CD4-positive, alpha-beta memory T cell (primary cell): ENCODE measurements at places on chromosomes 7 and 10.

DNA sequence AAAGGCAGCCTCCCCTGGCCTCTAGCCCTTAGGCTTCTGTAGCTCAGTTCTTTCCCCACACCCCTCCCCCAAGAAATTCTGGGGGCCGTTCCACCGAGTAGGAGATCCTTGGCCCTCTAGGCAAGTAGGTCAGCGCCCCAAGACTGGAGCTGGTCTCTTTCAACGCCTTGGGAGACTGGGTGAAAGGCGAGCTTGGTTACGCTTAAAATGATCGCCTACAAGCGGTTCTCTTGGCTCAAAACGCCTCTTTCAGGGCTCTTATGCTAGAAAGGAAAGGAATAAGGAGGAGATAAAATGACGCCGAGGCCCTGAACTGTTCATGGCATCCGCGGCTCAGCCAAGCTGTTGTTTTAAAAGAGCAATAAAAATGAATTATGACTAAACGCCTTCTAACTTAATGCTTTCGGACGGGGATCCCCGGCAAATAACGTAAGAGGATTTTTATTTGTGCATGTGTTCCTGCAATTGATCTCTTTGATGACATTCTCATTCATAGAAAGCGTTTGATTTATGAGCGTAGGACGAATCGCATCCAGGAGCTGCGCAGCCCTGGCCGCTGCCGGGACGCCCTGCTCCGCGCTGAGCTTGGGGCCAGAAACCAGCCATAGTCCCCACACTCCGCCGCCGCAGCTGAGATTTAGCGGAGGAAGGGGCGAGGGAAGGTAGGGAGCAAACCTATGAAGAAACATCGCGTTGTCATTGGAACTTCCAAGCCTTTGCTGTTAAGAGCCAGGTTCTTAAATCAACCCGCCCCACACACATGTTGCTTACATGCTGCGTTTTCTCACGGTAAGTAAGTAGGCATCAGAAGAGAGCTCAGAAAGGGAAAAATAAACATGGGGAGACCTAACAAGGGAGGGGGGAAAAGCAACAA, 3.0 kb upstream of the HOXA1 start:
- no peak for DNase-seq

DNA sequence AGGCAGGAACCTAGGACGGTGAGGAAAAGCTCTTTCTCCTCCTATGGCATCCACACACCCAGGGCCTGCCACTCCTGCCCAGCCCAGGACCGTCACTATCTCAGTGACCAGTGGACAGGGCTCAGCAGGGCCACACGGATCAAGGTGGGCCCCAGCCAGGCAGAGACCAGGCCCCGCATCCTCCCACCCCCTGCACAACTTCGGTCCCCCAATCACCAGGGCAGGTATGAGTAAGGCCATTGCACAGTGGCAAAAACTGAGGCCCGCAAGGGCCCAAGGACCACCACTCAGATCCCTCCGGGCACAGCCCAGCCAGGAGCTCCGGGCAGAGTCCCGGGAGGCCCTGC, 30.3 kb downstream of the OAT start:
- DNase-seq, result no peak

DNA sequence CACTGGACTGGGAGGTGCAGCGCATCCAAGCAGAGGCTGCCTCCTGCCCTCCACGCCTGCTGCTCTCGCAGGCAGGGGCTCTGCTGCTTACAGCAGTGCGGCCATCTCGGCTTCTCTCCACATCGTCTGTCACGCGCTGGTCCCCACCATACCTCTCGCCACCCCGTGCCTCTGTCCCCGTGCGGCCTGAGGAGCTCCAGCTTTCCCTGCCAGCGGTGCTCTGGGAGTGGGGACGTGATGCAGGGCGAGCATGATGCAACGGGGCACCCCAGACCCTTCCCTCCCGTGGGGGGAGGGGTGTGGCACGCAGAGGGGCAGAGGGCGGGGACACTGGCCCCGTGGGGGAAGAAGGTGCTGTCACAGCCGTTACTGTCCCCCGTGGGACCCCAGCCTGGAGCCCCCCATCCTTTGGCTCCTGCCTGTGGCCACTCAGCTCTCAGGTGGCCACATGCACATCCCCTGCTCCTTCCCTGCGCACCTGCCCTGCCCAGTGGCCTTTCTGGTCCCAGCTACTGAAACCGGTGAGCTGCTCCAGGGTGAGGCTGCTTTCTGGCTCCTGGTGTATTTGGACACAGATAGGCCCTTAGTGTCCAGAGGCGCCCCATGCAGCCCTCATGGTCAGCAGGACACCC, 9.0 kb downstream of the GET4 start:
- DNase-seq, result no peak

GRCh38 chr10:103872137-103872931, 17.0 kb upstream of the SH3PXD2A start:
- DNase-seq, result no peak

DNA sequence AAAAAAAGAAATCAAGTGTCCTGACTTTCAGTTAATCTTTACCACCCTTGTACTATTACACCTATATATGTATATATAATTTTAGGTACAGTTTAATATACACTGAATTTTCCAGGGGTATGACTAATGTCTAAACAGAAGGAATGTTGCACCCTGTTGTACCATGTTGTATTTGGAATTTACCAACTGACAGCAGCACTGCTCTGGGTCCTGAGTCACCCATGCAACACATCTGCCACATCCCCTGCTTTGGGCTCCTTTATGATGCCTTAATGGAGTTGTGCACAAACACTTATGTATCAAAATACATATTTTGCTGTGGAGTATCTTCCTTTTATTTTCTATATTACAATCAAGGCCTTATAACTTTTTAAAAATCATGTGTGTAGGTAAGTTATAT, 21.2 kb downstream of the YAE1 start:
- DNase-seq, result no peak

DNA sequence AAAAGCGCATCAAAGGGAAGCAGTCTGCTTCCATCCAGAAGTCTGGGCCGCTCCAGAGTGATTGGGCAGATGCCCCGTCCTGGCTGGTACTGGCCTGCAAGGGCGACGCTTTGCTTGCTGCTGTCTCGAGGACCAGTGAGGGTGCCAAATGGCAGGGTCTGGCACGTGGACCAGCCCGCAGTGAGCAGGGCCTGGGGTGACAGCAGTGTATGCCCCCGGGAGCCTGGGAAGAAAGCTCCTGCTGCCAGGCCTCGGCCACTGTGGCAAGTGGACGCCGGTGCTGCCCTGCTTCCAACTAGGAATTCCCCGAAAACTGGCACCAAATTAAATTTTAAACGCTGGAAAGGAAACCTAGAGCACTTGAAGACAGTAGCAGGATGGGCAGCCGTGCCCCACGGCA, 357.0 kb upstream of the MKI67 start:
- DNase-seq, result no peak

GRCh38 chr7:110677405-110677804, 413.5 kb upstream of the LRRN3 start:
- no peak for DNase-seq

DNA sequence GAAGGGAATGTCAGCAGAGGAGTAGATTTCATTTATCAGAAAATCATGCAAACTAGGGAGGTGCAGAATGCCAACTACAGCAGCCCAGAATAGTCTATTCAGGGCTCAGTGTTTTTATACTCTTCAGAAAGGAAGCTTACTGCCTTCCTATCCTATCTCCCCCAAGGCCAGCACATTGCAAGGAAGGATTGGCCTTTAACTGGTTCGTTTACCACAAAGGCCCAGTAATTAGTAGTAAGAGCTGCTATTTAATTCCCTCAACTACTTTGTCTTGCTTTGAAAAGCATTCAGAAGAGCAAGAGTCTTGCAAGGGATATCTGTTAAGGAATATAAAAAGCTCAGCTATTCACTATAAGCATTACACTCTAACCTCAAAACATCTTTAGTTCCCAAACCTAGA, 86.4 kb upstream of the RNF148 start:
- no peak for DNase-seq

DNA sequence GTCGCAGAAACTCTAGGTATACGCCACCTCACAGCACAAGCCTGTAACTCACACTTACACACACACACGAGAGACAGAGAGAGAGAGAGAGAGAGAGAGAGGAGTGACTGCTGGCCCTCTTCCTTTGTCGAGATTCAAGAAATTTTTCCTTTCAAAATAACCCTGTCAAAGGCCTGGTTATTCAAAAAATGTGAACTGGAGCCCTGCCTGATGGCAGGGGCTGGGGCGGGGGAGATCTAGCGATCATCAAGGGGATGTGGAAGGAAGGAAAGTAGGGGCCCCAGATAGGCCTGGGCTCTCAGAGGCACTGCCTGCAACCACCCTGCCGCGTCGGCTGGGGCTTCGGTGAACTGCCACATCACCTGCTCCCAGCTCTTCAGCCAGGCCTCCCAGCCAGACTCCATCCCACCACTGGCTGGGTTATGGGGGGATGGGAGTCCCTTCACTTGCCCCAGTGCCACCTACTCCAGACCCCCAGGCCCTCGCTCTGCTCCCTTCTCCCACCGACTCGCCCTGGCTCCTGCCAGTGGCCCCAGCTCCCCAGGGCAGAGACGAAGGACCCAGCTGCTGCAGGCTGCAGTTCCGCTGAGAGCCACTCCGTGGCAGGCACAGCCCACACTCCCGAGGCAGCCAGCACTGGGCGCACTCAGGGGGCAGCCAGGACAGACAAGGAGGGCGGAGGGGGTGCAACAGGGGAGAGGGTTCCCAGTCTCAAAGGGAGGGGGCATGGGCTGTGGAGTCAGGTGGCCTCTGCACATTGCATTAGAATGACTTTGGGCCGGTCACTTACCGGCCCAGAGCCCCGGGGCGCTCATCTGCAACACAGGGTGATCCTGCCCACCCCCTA, 15.3 kb downstream of the KCNH2 start:
- DNase-seq, result peak; percentile 63

- no peak for DNase-seq
Observed at GRCh38 chr7:99390941-99391602, 16.5 kb downstream of the ARPC1B start.

DNA sequence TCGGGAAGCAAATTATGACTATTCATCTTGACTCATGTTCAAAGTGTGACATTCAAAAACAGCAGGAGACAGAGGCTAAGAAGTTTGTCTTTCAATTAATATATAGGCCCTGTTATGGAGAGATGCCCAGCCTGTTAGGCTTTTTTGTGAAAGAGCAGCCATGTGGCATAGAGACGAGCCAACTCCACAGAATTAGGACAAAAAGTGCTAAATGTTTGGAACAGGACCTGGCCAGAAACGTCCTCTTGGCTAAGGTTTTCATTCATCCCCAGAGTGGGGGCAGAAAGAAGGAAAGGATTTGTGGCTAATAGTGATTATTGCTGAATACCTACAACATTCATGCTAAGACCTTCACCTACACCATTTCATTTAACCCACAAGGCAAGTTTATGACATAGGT, 324.7 kb upstream of the NPVF start:
- DNase-seq, result no peak

DNA sequence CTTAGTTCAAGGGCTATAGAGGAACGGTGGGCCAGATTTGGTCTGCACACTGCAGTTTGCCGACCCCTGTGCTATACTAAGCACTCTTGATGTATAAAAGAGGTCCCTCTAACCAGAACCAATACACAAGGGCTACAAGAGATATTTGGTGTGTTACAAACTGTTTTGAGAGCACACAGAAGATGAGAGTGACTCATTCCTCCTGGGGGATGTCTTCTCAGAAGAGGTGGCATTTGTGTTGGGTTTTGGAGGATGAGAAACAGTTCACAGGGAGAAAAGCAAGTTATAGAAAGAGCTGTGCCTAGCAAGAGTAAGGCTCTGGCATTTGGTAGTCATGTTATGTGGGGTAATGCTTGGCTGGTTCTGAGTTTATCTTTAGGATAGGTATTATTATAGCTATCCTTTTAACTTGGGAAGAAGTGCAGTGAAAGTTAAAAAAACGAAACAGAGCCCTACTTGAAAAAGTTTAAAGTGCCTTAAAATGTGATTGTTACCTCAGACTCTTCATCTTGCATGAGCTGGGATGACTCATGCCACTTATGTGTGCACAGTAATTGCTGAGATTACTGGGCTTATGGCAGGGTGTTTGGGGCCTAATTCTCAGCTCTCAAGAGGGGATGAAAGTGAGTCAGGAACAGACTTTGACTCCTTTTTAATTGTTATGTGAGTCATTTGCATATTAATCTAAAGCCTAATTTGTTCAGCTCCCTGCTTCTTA, 160.4 kb downstream of the KIF20B start:
- DNase-seq, result no peak

DNA sequence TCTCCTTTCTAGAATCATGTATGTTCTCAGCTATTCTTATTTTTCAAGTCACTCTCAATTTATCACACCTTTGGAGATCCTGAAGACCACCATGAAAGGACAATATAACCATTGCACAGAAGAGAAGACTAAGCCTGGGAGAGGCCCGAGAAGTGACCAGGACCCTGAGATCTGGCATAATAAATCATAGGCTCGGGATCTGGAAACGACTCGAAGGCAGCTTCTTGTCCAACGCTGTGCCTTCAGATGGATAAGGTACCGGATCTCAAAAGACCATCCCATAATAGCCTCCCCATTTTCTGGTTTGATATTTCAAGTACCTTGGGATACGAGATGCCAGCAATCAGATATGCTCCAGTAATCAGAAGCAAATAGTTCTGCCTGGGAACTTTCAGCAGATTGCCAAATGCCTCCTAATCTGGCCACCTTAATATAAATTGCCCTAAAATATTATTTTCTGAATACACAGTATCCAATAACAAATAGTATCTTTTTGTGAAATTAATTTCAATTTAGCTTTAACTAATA, 179.2 kb upstream of the ZMIZ1 start:
- no peak for DNase-seq

- DNase-seq, result no peak
Observed at GRCh38 chr7:79833616-79834015, 301.0 kb upstream of the GNAI1 start.

GRCh38 chr7:81014266-81014665, 95.4 kb upstream of the SEMA3C start:
- no peak for DNase-seq

- peak; percentile 61 for DNase-seq
Observed at GRCh38 chr7:55474944-55475854, 97.1 kb downstream of the VOPP1 start.

- DNase-seq, result no peak
Observed at GRCh38 chr7:38296059-38296857, 22.8 kb upstream of the TARP start.

DNA sequence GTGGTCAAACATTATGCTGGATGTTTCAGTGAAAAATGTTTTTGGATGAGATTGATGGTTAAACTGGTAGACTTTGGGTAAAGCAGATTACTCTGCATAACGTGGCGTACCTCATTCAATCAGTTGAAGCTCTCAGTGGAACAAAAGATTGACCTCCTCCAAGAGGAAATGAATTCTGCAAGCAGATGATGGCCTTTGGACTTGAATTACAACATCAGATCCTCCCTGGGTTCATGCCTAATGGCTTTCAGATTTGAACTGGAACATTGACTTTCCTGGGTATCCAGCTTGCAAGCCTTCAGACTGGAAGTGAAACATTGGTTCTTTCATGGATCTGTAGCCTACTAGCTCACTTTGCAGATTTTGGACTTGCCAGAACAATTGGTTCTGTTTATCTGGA, 169.3 kb upstream of the MALRD1 start:
- no peak for DNase-seq
